ENCODE measurements at places on chromosomes 16 and 17. TPM values are rescaled to one million over a fixed set of nuclear protein-coding genes. Genes with fewer than 3 reads are reported as not detected.
A peak's percentile ranks its signal among the peaks of the same experiment; 100 is the strongest.

- no peak for DNase-seq
Observed at GRCh38 chr17:29042679-29043538, at the start of gene PIPOX. Gene PIPOX (plus strand): TSS chr17:29043141. CDS start chr17:29043226, 85 bp downstream.

The TERB1 gene
- not detected for total RNA-seq

GRCh38 chr17:73645050-73645871 lies 1.0 kb upstream of the SDK2 start:
- no peak for DNase-seq

The SDR42E1 gene
- 0.11 TPM for total RNA-seq

DNA sequence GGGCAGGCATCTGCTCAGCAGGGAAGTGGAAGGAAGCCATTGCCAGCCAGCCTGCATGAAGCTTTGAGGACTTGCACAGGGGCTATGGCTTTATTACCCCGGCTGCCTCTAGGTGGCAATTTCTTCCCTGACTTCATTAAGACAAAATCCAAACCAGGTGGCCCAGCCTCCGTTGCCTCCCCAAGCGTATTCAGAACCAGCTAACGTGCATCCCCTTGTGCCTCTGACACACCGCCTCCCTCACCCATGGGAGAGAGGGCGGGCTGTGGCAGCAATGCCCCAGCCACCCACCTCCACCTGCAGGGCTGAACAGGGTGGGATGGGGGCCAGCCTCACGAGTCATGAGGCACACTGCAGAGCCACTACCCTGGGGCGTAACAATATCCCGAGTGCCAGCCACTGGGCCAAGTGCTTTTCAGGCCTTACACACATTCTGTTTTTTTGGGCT lies 6.8 kb downstream of the KIFC3 start:
- no peak for DNase-seq

GRCh38 chr17:14859542-14859941 lies 405.6 kb downstream of the PMP22 start:
- DNase-seq = no peak

The BCAS3 gene
- total RNA-seq = 75.9 TPM

GRCh38 chr16:65917466-65917865 lies 449.0 kb upstream of the CDH5 start:
- no peak for DNase-seq

GRCh38 chr17:17874478-17874877 lies 37.7 kb upstream of the SREBF1 start:
- DNase-seq = no peak

- no peak for DNase-seq
Observed at GRCh38 chr17:32299580-32300164, 34.0 kb downstream of the RHBDL3 start.

GRCh38 chr17:80527016-80527645 lies 17.5 kb upstream of the RPTOR start:
- DNase-seq = no peak

- DNase-seq = no peak
Observed at GRCh38 chr17:39738983-39739884, 1.5 kb downstream of the GRB7 start.

GRCh38 chr16:15486661-15487060 lies 52.3 kb downstream of the BMERB1 start:
- no peak for DNase-seq

GRCh38 chr17:8046306-8046928 lies 7.6 kb downstream of the ALOX15B start:
- DNase-seq = peak; percentile 54

- no peak for DNase-seq
Observed at GRCh38 chr17:69702078-69702477, 287.6 kb downstream of the MAP2K6 start.

GRCh38 chr16:81313701-81314602 lies 810 bp upstream of the GAN start:
- DNase-seq = no peak
